Activated CD4-positive, alpha-beta T cell treated with anti-CD3 and anti-CD28 coated beads, Interleukin-2, amount 50 U/mL, for 48 hours (primary cell): ENCODE measurements at places on chromosomes 6 and 20.

- no peak for DNase-seq
Measured at GRCh38 chr20:57785720-57786119, 75.9 kb upstream of the PMEPA1 start.

GRCh38 chr6:144823131-144823530 is 538.0 kb downstream of the UTRN start:
- no peak for DNase-seq

DNA sequence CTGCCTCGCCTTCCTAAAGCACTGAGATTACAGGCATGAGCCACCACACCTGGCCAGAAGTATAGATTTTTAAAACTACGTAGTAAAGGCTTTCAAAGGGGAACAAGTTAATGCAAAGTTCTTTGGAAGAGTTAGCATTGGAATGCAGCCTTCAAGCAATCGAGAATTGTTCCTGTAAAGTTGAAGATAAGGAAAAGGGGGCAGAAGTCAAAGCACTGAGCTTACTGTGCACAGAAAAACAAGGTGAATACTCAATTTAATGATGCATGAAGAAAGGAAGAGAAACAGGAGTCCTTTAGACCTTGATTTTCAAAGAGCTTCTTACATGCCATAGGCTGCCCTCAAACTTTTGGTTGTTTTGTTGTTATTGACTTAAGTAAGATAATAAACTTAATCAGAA is 29.1 kb upstream of the LGSN start:
- DNase-seq, result no peak

DNA sequence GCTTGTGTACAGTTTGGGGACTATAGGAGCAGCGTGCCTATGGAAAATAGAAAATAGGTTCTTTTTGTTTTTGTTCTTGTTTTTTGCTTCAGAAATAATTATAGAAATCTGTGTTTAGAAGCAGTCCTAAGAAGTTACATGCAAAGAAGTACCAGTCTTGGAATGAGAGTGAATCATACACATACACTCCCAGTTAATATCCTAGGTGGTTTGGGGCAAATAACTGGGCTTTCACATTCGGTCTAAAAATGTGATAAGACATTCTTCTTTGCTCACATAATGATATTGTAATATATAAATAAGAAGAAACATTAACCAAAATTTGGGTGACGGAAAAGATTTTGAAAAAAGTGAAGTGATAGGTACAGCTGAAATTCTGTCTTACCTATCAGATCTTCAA is 61.0 kb downstream of the ENPP1 start:
- DNase-seq, result no peak

DNA sequence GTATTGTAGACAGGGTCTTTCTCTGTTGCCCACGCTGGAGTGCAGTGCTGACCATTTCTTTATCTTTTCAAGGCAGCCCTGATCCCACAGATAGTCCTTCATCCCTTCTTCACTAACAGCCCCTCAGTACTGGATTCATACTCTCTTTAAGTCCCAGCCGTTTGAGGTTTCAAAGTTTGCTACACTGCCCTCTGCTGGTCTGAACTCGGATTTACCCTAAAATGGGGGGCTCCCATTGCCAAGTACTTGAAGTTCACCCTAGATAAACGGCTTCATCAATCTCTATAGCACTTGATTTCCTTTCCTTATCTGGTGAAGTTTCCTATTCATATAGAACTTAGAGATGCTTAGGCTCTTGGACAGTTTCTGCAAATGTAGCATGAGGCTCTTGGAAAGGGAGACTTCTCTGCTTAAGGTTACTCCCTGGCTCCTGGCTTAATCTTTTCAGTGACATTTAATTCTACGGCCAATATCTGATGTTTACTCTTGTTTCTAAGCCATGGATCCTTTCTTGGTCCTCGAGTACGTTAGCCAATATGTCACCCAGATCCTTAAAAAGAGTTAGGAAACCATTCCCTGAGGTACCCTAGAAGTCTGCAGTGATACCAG is 21.4 kb upstream of the PREP start:
- peak; percentile 64 for DNase-seq

DNA sequence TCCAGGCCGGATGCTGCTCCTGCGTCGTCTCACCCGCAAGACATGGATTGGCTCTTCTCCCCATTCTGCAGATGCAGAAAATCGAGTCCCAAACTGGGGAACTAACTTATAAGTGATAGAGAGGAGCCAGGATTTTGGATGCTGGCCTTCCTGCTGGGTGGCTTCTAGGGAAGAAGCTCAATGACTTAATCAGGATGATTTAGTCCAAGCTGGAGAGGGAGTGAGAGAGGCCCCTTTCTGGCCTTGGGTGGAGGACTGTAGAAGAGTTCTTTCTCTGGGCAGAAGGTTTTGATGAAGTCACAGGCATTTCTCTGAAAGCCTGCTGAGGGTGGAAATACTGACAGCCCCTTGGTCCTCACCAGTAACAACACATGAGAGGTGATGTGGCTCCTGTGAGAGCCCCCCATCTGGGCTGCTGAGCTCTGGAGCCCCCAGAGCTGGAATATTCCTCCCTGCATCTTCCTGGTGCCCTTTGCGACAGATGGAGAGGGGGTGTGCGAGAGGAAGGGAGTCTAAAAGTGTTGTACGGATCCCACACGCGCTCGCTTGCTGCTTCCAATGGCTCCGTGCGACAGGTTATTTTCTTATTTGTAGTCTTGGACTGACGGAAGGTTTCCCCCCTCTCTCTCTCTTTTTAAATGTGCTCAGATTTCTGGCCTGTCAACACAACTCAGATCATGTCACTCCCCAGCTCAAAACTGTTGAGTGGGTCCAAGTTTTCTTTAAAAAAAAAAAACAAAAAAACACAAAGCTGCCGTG is 3.5 kb downstream of the SIRPA start:
- DNase-seq, result no peak

GRCh38 chr6:2958776-2959175 is 12.6 kb downstream of the SERPINB6 start:
- DNase-seq, result no peak

DNA sequence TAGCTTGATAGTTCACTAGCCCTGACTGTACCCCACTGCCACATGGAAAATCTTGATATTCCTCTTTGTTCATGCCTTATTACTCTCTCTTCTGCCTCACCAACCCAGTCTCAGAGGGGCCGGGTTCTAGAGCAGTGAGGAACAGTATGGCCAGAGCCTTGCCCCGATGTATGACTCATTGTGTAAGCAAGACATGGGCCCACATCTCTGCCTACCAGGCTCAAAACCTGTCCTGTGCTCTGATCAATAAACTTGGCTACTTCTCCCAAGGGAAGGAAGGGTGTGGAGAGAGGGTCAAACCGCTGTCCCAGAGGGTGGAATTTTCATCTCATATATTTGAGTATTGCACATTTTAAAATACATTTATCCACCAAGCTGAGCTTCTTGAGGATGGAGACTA is 91.7 kb downstream of the DNAH8 start:
- no peak for DNase-seq

GRCh38 chr20:25408170-25408547 is 686 bp downstream of the GINS1 start:
- no peak for DNase-seq

DNA sequence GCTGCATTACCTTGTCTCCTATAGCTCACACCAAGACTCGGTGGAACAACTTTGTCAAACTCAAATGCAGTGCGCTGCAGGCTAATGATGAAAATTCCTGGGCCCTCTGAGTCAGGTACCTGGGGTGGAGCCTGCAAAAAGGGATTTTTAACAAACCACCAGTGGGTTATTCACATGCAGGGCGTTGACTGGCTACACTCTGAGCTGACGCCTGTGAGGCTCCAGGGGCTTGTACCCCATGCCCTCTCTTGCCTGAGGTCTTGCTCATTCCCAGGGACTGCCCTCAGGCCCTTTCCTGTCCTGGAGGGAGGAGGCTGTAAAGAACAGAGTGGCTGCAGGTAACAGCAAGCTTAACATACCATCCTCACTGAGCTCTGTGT is 9.2 kb downstream of the GTSF1L start:
- DNase-seq, result no peak

GRCh38 chr20:2397595-2398145 is 17.0 kb downstream of the TGM6 start:
- no peak for DNase-seq

GRCh38 chr6:3022765-3023662 is 23.3 kb downstream of the NQO2 start:
- DNase-seq, result peak; percentile 51

DNA sequence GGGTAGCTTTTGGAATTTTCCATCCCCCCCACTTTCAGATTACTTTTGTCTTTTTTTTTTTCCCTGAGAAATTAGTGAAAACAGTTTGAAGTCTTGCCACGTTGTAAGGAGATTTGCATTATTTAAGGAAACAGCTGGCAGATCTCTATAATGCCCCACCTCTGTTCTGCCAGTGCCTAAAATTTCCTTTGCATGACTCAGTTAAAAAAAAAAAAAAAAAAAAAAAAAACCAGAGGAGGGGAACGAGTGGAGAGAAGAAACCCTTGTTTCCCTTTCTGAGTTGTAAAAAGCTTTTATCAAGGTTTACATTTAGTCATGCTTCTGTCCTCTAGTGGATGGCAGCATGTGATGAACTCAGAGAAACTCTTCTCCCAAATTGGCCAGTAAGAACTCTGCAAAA is 33.5 kb downstream of the CARMIL1 start:
- no peak for DNase-seq

GRCh38 chr6:56541030-56541600 is 101.6 kb downstream of the DST start:
- no peak for DNase-seq

- no peak for DNase-seq
Measured at GRCh38 chr20:23568971-23569330, 667 bp upstream of the CST9L start.

- no peak for DNase-seq
Measured at GRCh38 chr20:59644371-59644939, 40.1 kb downstream of the PHACTR3 start.

- no peak for DNase-seq
Measured at GRCh38 chr6:14059791-14060436, 57.7 kb upstream of the CD83 start.

DNA sequence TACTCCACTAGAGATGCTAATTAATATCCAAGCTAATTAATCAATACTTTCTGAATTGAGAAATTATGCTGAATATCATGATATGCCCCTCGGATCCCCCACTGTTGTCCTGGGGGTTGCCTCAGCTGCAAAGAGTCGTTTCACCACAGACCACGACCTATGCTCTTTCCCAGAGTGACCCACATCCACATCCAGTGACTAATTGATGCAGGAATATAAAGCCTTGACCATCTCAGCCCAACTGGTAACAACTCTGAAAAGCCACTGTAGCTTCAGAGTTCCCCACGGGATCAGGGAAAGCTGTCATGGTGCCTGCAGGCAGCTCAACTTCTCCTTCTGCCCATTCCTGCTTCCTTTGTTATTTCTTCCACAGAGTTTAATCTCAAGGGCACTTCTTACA is 116.9 kb downstream of the RWDD2A start:
- no peak for DNase-seq

DNA sequence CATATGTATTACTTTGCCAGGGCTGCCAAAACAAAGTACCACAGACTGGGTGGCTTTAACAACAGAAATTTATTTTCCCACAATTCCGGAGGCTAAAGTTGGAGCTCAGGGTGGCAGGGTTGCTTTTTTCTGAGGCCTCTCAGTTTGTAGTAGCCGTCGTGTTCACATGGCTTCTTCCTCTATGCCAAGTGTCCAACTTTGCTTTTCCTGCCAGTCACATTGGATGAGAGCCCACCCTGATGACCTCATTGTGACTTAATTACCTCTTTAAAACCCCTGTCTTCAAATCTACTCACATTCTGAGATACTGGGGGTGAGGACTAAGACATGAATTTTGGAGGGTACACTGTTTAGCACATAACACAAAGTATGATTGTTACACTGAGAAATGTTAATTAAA is 9.9 kb upstream of the ECT2L start:
- DNase-seq, result no peak

GRCh38 chr6:105212587-105212986 is 32.8 kb upstream of the POPDC3 start:
- no peak for DNase-seq

GRCh38 chr20:46302106-46302505 is 6.2 kb downstream of the CDH22 start:
- no peak for DNase-seq

DNA sequence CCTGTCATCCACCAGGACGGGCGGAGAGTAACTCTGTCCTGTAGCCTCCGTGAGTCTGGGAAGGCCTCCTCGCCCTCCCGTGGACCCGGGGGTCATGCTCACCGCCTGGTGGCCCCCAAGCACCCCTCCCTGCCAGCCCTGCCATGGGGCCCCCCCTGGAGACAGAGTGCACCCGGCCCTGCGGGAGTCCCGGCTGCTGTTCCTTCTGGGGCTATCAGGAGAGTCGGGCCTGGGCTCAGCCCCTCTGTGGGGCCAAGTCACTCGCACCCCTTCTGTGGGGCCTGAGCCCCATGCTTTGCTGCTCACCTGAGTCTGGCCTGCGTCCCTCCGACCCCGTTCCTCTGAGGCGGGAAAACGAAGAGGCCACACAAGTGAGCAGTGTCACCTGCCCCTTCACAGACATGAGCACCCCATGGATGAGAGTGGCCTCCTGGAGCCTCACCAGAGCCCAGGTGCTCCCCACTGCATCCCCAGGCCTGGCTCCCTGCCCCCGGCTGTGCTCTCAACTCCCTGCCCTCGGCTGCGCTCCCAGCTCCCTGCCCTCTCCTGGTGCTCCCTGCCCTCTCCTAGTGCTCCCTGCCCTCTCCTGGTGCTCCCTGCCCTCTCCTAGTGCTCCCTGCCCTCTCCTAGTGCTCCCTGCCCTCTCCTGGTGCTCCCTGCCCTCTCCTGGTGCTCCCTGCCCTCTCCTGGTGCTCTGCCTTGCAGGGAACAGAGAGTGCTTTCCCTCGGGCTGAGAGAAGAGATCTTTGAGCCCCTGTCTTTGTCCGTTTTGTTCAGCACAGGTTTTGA is 4.6 kb upstream of the CHRNA4 start:
- DNase-seq, result no peak

- no peak for DNase-seq
Measured at GRCh38 chr20:4158466-4159050, 143.2 kb upstream of the RNF24 start.

DNA sequence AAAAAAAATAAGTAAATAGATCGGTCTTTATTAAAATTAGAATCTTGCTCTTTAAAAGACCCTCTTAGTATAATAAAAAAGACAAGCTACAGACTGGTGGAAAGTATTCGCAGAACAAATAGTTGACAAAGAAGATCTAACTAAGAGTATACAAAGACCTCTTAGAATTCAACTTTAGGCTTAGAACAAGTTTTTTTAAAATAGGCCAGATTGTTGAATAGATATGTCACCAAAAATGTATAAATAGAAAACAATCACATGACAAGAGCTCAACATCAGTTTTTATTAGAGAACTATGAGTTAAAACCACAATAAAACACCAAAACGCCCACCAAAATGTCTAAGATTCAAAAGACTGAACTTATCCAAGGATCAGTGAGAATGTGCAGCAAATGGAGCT is 632.7 kb upstream of the PTCHD4 start:
- DNase-seq, result no peak

- DNase-seq, result no peak
Measured at GRCh38 chr6:13687917-13688351, 23.7 kb downstream of the RANBP9 start.
